A172 (cell line): ENCODE measurements at places on chromosomes 1 and 21. TPM values are rescaled to one million over a fixed set of nuclear protein-coding genes. Genes with fewer than 3 reads are reported as not detected.

The RWDD3 gene
- 9.0 and 18.4 TPM in 2 replicates for total RNA-seq

The SPATA1 gene
- total RNA-seq = not detected in 2 replicates

GRCh38 chr1:116392717-116393404, 19.8 kb downstream of the ATP1A1 start:
- no peak for DNase-seq

DNA sequence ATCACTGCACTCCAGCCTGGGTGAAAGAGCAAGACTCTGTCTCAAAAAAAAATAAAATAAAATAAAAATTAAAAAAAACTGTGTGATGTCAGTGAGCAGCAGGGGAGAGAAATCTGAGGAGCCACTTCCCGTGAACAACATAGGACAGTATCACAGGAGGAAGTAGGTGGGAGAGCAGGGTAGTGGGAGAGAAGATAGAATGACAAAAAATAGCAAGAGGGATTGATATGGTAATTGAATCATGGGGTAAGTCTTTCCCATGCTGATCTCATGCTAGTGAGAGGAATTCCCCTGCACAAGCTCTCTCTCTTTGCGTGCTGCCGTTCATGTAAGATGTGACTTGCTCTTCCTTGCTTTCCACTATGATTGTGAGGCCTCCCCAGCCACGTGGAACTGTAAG, 81.6 kb upstream of the PBX1 start:
- DNase-seq = no peak

The MMP23B gene
- total RNA-seq = 3.9 TPM in 1 of 2 replicates, not detected in the other

DNA sequence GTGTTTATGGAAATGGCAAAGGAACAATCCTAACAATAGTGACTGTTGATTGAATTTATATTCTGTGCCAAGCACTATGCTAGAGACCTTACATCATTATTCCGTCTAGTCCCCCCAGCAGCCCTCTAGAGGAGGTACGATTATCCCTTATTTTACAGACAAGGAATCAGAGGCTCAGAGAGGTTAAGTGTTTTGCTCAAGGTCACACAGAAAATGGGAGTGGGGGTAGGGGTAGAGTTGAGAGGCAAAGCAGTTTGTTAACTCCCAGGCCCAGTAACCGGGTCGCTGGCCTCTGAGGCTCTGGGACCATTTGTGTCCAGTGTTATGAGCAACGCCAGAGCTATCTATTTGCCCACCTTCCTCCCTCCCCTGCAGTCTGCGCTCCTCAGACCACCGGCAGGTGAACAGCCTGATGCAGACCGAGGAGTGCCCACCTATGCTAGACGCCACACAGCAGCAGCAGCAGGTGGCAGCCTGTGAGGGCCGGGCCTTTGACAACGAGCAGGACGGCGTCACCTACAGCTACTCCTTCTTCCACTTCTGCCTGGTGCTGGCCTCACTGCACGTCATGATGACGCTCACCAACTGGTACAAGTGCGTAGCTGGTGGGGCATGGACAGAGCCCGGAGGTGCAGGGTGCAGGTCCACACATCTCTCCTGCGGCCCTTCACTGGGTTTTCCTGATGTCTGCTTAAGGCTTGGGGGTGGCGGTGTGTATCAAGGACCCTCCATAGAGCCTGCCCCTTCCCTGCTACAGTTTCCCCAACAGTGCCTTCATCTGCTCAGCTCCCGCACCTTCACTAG, 19.8 kb downstream of the SERINC2 start:
- DNase-seq = no peak

The SELENBP1 gene
- total RNA-seq = 0.22 and 0.41 TPM in 2 replicates

The RSPO1 gene
- total RNA-seq = 0.22 TPM in 1 of 2 replicates, not detected in the other

DNA sequence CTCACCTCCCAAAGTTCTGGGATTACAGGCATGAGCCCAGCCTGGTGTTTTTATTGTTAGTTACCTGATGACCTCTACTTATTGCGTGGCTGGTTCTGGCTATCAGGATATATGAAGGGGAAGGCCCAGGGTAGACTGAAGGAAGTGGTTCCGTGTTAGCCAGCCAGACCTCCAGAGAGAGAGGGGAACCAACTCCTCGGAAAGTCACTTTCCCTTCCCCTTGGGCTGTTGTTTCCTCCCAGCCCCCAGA, 2.5 kb upstream of the RCSD1 start:
- no peak for DNase-seq
